ENCODE measurements at places on chromosomes 3 and 15. TPM values are rescaled to one million over a fixed set of nuclear protein-coding genes. Genes with fewer than 3 reads are reported as not detected.

GRCh38 chr15:96774216-96774615, 443.7 kb downstream of the NR2F2 start:
- DNase-seq = no peak

DNA sequence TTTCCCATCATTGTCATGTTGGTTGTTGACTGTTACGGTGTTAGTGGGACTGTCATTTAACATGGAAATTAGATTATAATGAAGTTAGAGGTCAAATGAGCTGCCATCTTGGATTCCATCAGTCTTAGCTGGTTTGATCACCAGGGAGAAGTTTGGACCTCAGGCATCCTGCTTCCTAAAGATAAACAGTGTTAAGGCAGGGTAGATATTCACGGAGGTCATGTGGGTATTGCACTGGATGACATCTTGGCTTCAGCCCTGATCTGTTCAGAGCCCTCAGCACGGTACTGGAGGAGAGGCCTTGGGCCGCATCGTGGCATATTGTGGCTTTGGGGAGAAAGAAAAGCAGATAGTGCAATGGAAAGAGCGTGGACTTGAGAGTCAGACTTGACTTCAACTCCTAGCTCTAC, 11.1 kb upstream of the MUC20 start:
- DNase-seq = no peak

GRCh38 chr3:61283876-61284275, 32.6 kb upstream of the FHIT start:
- DNase-seq = no peak

- no peak for DNase-seq
These were observed at the start of gene MAGEL2 for GRCh38 chr15:23647421-23648370. Gene MAGEL2 (minus strand): TSS chr15:23647867. CDS start chr15:23647742, 125 bp downstream.

The LAMB2 gene
- total RNA-seq = 871 TPM

The PCOLCE2 gene
- 14.8 TPM for total RNA-seq

The PRSS50 gene
- 4.2 TPM for total RNA-seq

The TM6SF1 gene
- 25.3 TPM for total RNA-seq
